ENCODE measurements at places on chromosomes 6 and 20.

GRCh38 chr20:34864216-34864615, 8.4 kb downstream of the GGT7 start:
- DNase-seq: no peak

DNA sequence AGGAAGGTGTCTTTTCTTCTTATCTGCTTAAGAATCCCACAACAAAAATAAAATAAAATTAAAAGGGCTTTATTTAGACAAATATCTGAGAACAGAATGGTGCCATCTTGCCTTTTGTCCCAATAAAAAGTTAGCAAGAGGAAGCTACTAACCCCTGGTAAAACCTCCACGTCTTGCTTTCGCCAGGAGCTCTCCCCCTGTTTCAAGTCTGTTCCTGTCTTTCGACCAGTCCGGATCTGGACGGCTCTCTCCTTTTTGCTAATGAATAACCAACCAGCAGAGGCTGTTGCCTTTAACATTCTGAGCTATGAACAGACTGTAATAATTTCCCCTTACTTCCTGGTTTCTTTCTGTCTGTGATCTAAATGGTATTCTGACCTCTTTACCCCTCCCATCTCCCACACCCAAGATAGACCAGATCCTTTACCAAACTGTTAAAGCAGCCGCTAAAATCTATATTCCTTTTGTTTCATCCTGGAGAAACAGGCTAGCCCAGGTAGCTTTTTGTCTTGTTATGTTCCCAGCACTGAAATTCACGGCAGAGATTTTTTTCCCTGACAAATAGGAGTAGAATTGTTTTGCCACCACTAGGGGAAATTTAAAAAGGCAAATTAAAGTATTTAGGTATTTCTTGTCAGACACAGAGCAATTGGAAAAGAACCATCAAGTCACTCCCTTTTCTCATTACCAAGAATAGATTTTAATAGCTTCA, at the start of gene FRK:
Gene FRK, minus strand, starts transcription at position 320 of the 712 bp plus-strand sequence. CDS start 580 bp downstream, outside the sequence.
- DNase-seq: no peak

- no peak for DNase-seq
These were observed 29.9 kb upstream of the AGPAT4 start for GRCh38 chr6:161303628-161304340.

DNA sequence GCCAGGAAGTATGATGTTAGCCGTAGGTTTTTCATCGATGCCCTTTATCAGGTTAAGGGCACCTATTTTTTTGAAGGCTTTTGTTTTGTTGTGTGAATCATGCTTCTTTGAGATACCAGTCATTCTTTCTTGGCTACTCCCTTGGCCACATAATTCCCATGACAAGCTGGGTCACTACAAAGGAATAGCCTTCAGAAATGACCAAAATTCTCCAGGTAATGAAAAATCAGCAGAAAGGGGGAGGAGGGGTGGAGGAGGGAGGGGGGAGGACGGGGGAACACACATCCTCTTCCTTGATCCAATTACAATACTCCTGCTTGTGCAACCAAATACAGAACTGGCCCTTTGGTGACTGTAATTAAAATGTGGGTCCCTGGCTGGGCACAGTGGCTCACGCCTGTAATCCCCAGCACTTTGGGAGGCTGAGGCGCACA, 21.7 kb upstream of the TGM2 start:
- no peak for DNase-seq

DNA sequence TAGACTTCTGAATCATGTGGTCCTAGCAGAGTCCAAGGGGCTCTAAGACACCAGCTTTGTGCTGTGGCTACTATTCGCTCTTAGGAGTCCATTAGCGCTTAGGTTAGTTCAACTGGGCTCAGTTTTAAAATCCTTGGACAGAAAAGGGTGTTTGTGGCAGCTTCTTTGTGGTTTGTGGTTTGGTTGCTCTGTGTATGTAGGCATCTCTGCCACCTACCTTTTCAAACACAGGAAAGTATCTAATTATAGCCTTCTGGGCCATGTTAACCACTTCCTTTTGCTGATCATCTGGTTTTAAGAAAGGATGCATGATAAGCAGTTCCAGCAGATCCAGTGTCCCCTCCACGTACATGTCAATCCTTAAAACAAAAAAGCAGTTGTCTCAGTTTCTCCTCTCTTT, 10.8 kb downstream of the GSTA4 start:
- no peak for DNase-seq

- DNase-seq: no peak
These were observed 5.6 kb downstream of the FOXC1 start for GRCh38 chr6:1615151-1615852.

GRCh38 chr6:158150701-158151100, 17.4 kb downstream of the SERAC1 start:
- DNase-seq: no peak

DNA sequence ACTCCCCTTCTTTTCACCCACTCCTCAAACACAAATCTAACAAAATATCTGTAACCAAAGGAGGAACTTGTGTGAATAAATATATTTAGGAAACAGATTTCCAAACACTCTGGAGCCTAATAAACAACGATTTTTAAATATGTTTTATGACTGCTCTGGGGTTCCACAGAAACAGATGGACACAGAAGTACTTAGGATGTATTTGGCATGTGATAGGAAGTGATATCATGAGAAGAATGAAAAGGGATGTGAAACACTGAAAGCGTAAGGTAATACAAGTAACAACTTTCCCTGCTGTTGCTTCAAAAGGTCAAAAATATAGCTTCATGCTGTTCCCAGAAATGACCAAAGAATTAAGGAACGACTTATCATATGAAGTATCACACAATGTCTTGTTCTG, 26.1 kb upstream of the ENPP1 start:
- DNase-seq: no peak

All from NCI-H2029 treated with DMSO at 0.1 percent for 48 hours (cell line).